ENCODE measurements at places on chromosomes 1 and 21. TPM values are rescaled to one million over a fixed set of nuclear protein-coding genes. Genes with fewer than 3 reads are reported as not detected.

DNA sequence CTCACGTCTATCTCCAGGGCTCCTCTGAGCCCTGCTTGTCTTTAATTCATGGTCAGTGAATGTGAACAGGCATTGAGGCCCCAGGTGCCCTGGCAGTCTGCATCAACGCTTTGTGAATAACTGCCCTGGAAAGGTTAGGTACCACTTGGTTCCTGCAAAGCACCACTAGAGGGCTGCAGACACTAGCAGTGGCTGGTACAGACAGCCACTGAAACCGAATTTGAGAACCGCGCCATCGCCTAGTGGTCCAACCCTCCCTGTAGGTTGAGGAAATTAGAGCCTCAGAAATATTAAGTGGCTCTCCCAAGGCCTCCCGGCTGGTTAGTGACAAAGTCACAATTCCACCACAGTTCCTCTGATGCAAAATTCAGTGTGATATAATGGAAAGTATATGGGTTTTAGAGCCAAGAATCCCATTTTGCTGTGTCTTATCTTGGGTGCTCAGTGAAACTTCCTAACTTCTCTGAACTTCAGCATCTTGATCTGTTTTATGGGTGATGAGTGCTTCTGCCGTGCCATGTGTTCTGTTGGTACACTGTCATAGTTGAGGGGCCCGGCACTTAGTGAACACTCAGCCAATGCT is 46.2 kb upstream of the BCL9 start:
- no peak overlapping the region for H3K27ac ChIP-seq
- H3K4me3 ChIP-seq: no peak overlapping the region
- DNase-seq: peak; percentile 85
- H3K4me1 ChIP-seq: peaks cover 3% of the 10 kb centered on the region
- H3K27me3 ChIP-seq: peaks cover 2% of the 10 kb centered on the region

DNA sequence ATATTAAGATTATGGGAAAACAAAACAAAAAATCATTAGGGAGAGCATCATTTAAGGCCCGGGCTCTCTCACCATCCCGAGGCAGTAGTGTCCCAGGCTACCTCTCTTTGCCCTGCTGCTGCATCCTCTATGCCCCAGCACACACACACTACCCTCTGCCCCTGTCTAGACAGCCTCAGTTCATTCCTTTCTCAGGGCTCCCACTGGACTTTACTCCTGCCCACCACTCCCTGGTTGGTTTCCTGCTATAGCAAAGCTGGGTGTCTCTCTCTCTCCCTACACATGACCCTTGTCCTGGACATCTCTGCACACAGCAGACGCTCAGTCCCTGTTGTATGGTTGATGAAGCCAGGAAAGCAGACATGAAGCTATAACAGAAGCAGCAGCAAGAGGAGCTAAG is 30.7 kb downstream of the GNG12 start:
- no peaks in the 10 kb centered on the region for H3K36me3 ChIP-seq
- H3K4me1 ChIP-seq: no peaks in the 10 kb centered on the region
- H3K27ac ChIP-seq: no peak overlapping the region
- H3K4me3 ChIP-seq: no peak overlapping the region

DNA sequence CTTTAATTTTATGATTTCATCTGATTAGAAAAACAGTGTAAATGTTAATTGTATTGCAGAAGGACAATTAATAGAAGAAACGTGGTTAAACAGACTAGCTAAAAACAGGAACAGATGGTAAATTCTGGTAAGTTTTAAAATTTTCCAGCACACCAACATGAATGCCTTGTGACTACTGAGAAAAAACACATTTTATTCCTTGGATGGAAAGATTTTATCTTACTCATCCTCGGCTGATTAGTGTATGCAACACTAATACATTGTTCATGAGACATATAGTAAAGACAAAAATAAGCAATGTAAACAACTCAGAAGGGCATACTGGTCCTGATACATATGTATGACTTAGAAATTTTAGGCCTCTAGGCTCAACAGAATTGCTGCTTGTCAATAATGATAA is 4.9 kb upstream of the AK5 start:
- H3K4me1 ChIP-seq: peaks cover 24% of the 10 kb centered on the region
- H3K36me3 ChIP-seq: no peaks in the 10 kb centered on the region
- no peak for DNase-seq
- H3K27ac ChIP-seq: no peak overlapping the region
- no peak overlapping the region for H3K4me3 ChIP-seq

DNA sequence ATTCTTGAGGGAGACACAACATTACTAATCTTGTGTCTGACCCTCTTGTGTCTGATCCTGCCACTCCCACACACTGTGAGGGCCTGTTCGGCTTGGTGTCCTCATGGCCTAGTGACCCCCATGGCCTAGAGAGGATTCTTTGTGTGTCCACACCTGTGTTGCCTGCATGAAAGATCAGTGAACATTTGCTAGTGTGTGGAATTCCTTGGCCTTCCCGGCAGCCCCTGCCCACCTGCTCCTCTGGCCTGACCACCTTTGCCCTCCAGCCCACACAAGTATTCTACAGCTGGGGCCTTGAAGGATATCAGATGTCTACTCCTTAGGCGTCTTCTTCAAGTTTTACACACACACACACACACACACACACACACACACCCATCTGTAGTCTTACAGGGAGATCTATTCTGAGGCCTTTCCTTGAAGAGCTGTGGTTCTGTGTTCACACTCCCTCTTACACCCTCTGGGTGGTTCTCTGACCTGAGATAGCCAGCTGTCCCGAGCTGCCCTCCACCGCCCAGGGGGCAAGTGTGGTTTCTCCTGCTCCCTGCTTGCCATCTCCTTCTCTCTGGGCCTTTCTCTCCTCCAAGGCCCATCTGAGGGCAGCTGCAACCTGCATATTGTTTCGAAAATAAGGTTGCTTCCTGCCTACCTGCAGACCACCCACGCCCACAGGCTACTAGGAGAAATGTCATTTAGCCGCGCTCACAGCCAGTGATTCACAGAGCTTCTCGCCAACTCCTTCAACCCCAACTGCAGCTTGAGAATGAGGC is 45.4 kb downstream of the CD247 start:
- DNase-seq: peak; percentile 76
- peak overlapping the region; percentile 81 for H3K27ac ChIP-seq
- H3K27me3 ChIP-seq: no peaks in the 10 kb centered on the region
- H3K4me3 ChIP-seq: peak overlapping the region; percentile 42
- H3K4me1 ChIP-seq: peaks cover 87% of the 10 kb centered on the region

DNA sequence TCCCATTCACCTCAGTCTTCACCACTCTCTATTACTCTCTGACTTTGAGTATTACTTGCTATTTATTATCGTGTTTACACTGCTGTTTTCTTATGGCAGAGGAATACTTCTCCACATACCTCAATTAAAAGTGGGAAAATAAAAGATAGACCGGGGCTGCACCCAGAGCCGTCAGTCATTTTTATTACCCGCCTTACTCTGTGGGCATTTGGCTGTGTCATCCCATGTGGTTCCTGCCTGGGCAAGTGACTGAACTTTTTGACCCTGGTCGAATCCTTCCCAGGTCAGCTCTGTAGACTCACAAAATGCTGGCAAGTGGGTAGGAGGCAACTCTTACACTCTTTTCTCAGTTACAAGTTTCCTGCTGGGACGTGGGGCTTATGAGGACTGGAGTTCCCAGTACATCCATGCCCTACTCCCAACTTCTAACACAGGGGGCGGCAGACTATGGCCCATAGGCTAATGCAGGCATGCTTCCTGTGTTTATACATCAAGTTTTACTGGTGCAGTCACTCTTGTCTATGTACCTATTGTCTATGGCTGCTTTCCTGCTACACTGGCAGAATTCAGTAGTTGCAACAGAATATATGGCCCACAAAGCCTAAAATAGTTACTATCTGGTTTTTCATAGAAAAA is 69.5 kb upstream of the KCND3 start:
- DNase-seq: no peak
- H3K4me3 ChIP-seq: no peak overlapping the region
- no peaks in the 10 kb centered on the region for H3K36me3 ChIP-seq
- H3K27me3 ChIP-seq: peaks cover 8% of the 10 kb centered on the region
- no peaks in the 10 kb centered on the region for H3K4me1 ChIP-seq
- H3K27ac ChIP-seq: no peak overlapping the region

DNA sequence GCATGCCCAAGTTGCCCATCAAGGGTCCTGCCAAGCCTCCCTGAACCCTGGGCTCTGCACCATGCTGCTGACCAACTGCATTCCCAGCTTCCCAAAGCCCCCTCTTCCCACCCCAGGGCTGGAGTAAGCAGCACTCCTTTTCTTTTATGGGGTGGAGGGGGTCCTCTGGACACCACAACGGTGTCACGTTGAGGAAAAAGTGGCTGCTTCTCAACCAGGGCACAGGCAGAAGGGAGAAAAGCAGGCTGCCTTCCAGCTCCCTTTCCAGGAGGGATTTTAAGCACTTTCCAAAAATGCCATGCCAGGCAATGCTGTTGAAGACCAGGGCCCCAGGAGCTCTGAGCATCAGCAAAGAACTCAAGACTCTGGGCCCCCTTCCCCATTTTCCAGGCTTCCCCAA is 691 bp downstream of the RIMS3 start:
- no peak overlapping the region for H3K27ac ChIP-seq
- no peaks in the 10 kb centered on the region for H3K36me3 ChIP-seq
- peaks cover 28% of the 10 kb centered on the region for H3K4me1 ChIP-seq
- H3K27me3 ChIP-seq: no peaks in the 10 kb centered on the region
- no peak for DNase-seq
- H3K4me3 ChIP-seq: peak overlapping the region; percentile 68

GRCh38 chr1:36784147-36784859 is 250.0 kb downstream of the GRIK3 start:
- H3K27me3 ChIP-seq: peaks cover 10% of the 10 kb centered on the region
- no peaks in the 10 kb centered on the region for H3K4me1 ChIP-seq
- H3K27ac ChIP-seq: no peak overlapping the region
- H3K36me3 ChIP-seq: no peaks in the 10 kb centered on the region
- no peak overlapping the region for H3K4me3 ChIP-seq

DNA sequence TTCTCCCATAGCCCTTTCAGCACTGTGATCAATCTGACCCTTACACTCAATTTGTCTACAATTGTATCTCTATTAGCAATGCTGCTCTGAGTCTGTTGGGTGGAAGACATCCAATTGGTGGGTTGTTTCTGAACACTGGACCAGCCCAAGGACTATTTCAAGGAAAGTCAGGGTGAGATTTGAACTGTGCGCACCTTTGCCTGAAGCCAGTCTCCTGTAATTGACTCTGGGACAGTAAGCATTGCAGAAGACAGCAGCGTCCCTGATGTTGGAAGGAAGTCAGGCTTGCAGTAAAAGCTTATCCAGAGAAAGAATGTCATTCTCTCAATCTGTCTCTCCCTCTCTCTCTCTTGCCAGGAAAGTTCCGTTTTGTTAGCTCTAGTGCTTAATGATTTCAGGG is 233.9 kb downstream of the KIF26B start:
- no peaks in the 10 kb centered on the region for H3K36me3 ChIP-seq
- peaks cover 1% of the 10 kb centered on the region for H3K27me3 ChIP-seq
- H3K4me3 ChIP-seq: no peak overlapping the region
- DNase-seq: no peak

DNA sequence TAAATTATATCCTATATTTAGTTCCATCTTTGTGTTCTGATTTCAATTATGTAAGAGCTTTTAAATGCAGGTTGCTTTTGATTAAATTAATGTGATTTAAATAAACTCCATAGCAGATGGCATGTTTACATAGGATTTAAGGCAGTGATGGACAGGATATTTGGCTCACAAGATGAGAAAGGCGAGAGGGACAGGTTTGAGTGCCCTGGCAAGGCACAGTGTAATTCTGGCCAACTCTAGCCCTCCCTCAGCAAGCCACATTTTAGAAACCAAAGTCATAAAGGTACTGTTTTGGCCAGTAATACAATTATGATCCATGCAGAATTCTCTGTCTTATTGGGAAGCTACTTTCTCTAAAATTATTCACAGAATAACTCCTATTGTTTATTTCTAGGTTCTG is 50.6 kb upstream of the C1orf146 start:
- H3K27me3 ChIP-seq: no peaks in the 10 kb centered on the region
- DNase-seq: no peak
- H3K36me3 ChIP-seq: peaks cover 4% of the 10 kb centered on the region
- no peak overlapping the region for H3K27ac ChIP-seq
- H3K4me1 ChIP-seq: no peaks in the 10 kb centered on the region
- no peak overlapping the region for H3K4me3 ChIP-seq

- no peaks in the 10 kb centered on the region for H3K27me3 ChIP-seq
- H3K4me1 ChIP-seq: peaks cover 28% of the 10 kb centered on the region
- H3K27ac ChIP-seq: no peak overlapping the region
- no peak overlapping the region for H3K4me3 ChIP-seq
- H3K36me3 ChIP-seq: peaks cover 6% of the 10 kb centered on the region
Measured at GRCh38 chr1:206925106-206925736, 3.5 kb upstream of the FCMR start.

PDE9A gene
- total RNA-seq: 7.1 TPM

NID1 gene
- 0.07 TPM for total RNA-seq
